Suprapubic skin (tissue), 4 donors: ENCODE measurements at places on chromosomes 2 and 18. TPM values are rescaled to one million over a fixed set of nuclear protein-coding genes. Genes with fewer than 3 reads are reported as not detected.

Gene LBX2
- not detected for total RNA-seq

Gene AGXT
- total RNA-seq, result not detected

Gene GALNT3
- 15.1 TPM for total RNA-seq

Gene CROCC2
- not detected for total RNA-seq

Gene EEF1B2
- 237 TPM for total RNA-seq

Gene SPHKAP
- total RNA-seq, result not detected

Gene ECEL1
- not detected for total RNA-seq

Gene SERPINB3
- 30.1 TPM for total RNA-seq

Gene KRTCAP3
- total RNA-seq, result 40.9 TPM

Gene SGPP2
- total RNA-seq, result 27.3 TPM

Gene UGT1A4
- 1.8 TPM for total RNA-seq

Gene MYCN
- total RNA-seq, result 3.8 TPM

Gene TMBIM1
- total RNA-seq, result 234 TPM

Gene ABCG8
- total RNA-seq, result not detected

Gene MC4R
- not detected for total RNA-seq

Gene GAREM2
- 0.80 TPM for total RNA-seq
